Lower lobe of right lung (tissue), 2 donors: ENCODE measurements at places on chromosomes 12 and 14.

- no peak for DNase-seq
Observed at GRCh38 chr12:89697296-89697695, 11.3 kb downstream of the ATP2B1 start.

DNA sequence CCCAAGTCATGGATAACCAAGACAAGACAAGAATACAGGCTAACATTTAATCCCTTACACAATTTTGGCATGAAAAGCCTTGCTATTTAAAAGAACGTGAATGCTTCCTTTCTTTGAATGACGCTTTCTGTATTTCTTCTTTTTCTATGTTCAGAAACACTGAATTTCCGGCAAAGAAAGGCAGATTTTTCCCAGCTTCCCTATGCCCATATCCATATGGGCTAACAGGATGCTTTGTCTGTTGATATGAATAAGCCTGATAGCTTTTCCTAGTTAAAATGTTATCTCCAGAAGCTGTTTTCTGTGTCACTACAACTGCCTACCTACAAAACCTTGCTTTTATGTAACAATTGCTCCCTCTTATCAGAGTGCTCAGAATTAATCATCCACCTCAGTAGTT, 38.3 kb upstream of the CACNA2D4 start:
- no peak for DNase-seq

DNA sequence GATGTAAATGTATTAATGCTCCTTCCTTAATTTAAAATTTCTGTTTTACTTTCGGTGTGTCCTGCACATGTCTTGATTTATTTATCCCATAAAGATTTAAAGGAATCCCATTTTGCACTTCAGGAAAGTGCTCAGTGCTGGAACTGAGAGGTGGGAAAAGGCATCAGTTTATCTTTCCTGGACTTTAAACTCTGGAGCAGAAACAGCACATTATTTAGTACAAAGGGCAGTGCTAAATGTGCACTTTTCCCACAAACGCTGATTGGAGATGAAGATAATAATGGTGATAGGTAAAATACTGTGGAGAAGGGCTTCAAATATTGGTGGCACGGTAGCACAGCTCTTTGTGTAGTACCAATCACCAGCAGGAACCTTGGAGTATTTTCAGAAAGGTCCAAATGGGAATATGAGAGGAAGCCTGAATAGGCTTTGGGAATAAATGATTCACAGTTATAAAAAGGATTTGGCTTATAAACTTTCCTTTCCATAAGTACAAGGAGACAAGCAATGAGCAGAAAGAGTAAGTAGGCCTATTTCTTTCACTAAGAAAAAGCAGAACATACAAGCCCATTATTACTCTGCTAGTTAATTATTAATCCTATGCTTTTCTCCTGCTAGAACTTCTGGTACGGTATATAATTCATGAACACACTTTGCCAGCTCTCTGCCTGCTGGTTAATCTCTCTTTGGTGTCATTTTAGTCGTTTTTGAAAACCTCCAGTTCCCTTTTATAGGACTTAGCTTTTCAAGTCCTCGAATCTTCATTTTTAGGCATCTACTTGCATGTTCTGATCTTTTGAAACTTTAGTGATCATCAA, 58.3 kb downstream of the SLC15A5 start:
- no peak for DNase-seq

DNA sequence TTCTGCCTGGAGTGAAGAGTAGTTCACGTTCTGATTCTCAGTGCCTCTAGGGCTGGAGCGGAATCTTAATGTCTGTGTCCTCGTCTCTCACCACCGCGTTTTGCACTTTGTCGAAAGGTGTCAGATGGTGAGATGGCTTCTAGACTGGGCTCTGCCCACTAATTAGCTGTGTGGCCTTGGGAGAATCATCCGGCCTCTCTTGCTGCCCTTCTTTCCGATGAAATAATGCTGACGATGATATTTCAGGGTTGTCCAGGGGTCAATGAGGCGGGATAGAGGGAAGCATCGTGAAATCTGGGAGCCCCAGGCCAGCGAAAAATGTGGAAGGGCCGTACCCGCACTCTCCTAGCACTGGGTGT, 811 bp upstream of the GALNT16 start:
- no peak for DNase-seq

GRCh38 chr12:121404734-121405133, 4.8 kb downstream of the RNF34 start:
- no peak for DNase-seq

- no peak for DNase-seq
Observed at GRCh38 chr14:105074601-105075053, 9.4 kb upstream of the GPR132 start.

- no peak for DNase-seq
Observed at GRCh38 chr12:113857371-113857770, 108.8 kb downstream of the RBM19 start.

DNA sequence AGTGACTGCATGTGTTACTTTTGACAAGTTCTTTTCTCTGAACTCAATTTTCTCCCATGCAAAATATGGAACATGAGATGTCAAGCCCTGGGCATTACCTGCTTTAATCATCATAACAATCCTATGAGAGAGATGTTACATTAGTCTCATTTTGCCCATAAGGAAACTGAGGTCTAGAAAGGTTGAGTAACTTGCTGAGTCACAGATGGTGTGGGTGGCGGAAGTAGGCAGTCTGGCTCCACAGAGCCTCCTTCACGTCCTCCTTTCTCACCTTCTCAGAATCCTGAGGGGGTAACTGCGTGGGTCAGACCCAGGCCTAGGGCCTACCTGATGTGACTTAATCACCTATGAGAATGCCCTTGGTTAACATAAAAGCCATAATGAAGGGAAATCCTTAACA, 50.7 kb downstream of the TMTC1 start:
- no peak for DNase-seq
